ENCODE measurements at places on chromosomes 11 and 22.
A peak's percentile ranks its signal among the peaks of the same experiment; 100 is the strongest.

- DNase-seq: no peak
Measured at GRCh38 chr22:25403811-25404471, 160.5 kb upstream of the GRK3 start.

GRCh38 chr11:122441666-122442035 is 213.9 kb upstream of the UBASH3B start:
- DNase-seq: no peak

- DNase-seq: peak; percentile 21
Measured at GRCh38 chr11:57514538-57515331, 767 bp downstream of the SLC43A1 start.

DNA sequence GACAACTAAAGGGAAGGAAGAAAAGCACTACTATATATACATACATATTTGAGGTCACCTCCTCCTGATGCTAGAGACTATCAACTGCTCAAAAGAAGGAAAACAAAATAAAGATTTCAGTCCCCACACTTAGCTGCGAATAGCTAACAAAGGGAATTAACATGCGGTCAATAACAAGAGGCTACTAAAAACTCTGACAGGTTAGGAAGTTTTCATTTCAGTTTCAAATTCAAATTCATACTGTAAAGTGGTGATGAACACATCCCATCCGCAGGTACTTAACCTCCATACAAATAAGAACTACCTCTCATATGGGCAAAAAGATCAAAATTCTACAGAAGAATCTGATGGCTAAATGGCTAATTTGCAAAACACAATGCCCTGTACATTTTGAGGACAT is 2.6 kb downstream of the NAP1L4 start:
- no peak for DNase-seq

DNA sequence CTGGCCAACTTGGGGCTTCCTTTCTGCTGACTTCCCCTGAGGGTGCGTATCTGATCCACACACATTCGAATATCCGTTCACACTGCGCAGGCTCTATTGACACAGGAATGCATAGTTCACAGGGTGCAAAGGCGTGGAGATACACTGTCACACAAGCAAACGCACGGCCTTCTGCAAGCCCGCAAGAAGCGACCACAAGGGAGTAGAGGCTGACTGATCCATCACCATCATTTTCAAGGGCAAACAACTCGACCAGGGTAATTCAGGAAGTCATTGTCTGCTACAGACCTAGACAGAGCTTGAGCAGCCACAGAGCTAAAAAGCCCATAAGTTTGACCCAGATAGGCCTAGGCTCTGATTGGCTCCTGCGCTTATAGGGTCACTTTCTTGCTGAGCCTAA is 392.3 kb downstream of the MN1 start:
- DNase-seq: no peak

- no peak for DNase-seq
Measured at GRCh38 chr11:134126217-134126822, 57.4 kb downstream of the JAM3 start.

DNA sequence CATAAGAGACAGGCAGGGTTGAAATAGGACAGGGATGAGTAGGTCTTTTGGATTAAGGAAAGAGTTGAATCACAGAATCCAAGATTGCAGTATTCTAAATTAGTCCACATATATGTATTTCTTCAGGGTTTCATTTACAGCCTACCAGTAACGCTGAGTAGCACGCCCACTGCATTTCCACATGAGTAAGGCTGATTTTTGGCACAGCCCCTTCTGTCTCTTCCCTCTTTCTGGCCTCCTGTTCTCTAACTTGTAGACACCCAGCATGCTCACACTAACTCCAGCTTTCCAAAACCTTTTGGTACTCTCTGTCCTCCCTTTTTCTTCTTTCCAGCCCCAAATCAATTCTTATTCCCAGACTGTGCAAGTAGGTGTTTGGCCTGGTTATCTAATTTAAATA is 3.7 kb upstream of the SIK2 start:
- DNase-seq: no peak

GRCh38 chr11:83674102-83674896 is 388.1 kb upstream of the CCDC90B start:
- DNase-seq: no peak

- no peak for DNase-seq
Measured at GRCh38 chr22:39577366-39577765, 6.8 kb downstream of the CACNA1I start.

- DNase-seq: no peak
Measured at GRCh38 chr11:78549624-78550409, 24.8 kb downstream of the NARS2 start.

- no peak for DNase-seq
Measured at GRCh38 chr22:26416670-26417276, 12.3 kb upstream of the ASPHD2 start.

DNA sequence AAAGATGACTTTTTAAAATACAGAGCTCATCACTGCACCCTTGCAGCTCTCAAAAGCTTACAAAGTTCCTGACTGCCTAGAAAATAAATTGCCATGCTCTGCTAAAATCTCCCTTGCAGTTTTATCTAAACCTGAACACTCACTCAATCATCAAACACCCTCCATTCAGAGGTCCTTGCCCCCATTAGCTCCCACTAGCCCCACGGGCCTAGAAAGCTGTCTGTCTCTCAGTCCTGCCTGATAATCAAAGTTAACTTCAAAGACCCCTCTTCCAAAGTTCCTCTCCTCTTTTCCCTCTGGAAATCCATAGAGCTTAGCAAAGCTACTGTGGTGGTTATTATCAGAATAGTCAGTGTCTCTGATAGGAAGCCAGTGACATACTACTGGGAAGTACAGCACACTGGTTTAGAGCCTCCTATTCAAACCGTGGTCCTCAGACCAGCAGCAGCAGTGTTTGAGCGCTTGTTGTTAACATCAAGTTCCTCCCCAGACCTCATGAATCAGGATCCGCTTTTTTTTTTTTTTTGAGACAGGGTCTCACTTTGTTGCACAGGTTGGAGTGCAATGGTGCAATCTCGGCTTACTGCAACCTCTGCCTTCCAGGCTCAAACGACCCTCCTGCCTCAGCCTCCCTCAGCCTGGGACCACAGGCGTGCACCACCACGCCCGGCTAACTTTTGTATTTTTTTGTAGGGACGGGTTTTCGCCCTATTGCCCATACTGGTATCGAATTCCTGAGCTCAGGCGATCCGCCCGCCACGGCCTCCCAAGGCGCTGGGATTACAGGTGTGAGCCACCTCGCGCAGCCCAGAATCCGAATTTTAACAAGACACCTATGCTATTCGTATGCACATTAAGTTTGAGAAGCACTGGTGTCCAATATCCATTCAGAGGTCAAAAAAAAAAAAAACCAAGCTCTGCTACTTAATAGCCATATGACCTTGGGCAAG is 1.2 kb downstream of the NDUFC2 start:
- DNase-seq: no peak

GRCh38 chr11:84383576-84383975 is 1097.4 kb upstream of the CCDC90B start:
- DNase-seq: no peak
